Urothelium cell line (cell line): ENCODE measurements at places on chromosomes 6 and 20.

DNA sequence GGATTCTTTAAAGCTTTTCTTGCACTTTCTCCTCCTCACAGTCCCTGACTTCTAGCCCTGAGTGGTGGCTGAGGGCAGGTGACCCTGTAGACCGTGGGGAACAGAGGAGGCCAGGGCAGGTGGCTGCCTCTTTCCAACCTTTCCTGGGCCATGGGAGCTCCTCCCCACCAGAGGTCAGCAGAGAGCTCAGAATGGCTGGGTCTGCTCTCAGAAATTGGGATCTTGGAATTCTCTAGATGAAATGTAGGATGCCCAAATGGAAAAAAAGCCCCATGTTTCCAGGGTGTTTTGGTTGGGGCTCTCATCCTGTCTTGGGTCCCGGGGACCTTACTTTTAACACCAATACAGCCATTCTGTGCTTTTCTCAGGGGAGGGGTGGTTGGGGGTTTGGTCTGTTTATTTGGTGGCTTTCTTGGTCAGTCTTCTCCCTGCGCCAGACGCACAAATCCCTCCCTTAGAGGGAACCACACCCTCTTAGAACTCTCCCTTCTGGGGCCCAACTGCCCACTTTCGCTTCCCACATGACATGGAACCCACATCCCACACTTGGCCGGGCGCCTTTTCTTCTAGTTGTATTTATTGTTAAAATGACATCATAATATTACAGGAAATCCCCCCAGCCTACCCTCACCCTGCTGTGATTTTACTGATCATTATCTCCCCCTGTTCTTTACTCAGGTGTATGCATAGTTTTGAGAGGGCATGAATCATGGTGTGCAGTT lies 17.9 kb downstream of the GNAS start:
- peak; percentile 89 for DNase-seq

- DNase-seq, result peak; percentile 18
Measured at GRCh38 chr6:64280569-64280968, 645.0 kb downstream of the PHF3 start.

- no peak for DNase-seq
Measured at GRCh38 chr6:92376691-92377090, 1042.7 kb downstream of the EPHA7 start.

- DNase-seq, result no peak
Measured at GRCh38 chr6:135265278-135265677, 84.2 kb downstream of the MYB start.

GRCh38 chr6:43761666-43762409 lies 8.2 kb upstream of the VEGFA start:
- no peak for DNase-seq

GRCh38 chr20:18754030-18754652 lies 59.4 kb upstream of the SCP2D1 start:
- no peak for DNase-seq

- no peak for DNase-seq
Measured at GRCh38 chr6:107673076-107673494, 151.0 kb downstream of the SCML4 start.

DNA sequence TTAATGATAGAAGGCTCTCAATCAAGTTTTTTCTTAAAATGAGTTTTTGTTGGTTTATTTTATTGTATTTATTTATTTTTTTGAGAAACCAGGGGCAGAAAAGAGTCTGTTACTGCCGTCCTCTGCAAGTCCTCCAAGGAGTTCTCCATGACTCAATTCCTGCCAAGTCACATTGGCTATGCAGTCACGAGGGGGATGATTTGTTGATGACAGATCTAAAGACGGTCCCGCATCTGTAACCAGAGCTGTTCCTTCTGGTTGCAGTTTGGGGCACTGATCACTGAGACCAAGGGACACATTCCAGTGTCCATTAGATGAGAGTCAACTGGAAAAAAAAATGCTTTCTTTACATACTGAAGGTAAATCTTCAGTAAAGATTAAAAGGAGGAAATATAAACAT lies 13.9 kb upstream of the TSHZ2 start:
- DNase-seq, result peak; percentile 43

DNA sequence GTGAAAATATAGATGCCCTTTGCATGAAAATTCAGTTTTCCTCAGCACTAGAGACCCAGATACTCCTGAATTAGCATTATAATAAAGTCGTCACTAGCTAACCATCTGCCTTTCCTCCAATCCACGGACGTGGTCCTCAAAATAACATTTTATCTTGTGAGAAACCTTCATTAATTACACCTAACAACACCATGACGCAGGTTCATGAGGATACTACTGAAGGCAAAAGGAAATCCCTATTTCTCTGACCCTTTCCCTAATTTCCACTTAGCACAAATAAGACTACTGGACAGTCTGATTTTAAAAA lies 1.3 kb upstream of the PNISR start:
- DNase-seq, result no peak
